ENCODE measurements at places on chromosomes 7 and 10. TPM values are rescaled to one million over a fixed set of nuclear protein-coding genes. Genes with fewer than 3 reads are reported as not detected.

The SPDYE11 gene
- total RNA-seq: not detected

The AKR1C3 gene
- 0.88 TPM for total RNA-seq

The TMEM236 gene
- total RNA-seq: 0.06 TPM

The ADCYAP1R1 gene
- not detected for total RNA-seq

The ARHGEF35 gene
- total RNA-seq: 1.7 TPM

The HDAC9 gene
- 2.9 TPM for total RNA-seq

The ZNF425 gene
- 0.91 TPM for total RNA-seq

The EBLN1 gene
- total RNA-seq: not detected

The MYL10 gene
- total RNA-seq: not detected

The HTRA1 gene
- total RNA-seq: not detected

The EN2 gene
- total RNA-seq: not detected

The TMEM270 gene
- total RNA-seq: not detected

The INA gene
- total RNA-seq: 0.70 TPM

The XRCC2 gene
- 20.6 TPM for total RNA-seq

The CDK1 gene
- 123 TPM for total RNA-seq

The POLR2J2 gene
- total RNA-seq: 15.4 TPM

The ANXA8 gene
- 1.3 TPM for total RNA-seq

The TFPI2 gene
- 0.30 TPM for total RNA-seq

The ADRA2A gene
- not detected for total RNA-seq

The PLAU gene
- total RNA-seq: 4.8 TPM

The TBXAS1 gene
- total RNA-seq: 3.9 TPM

The ADCK2 gene
- 23.2 TPM for total RNA-seq

The ZNF800 gene
- 40.6 TPM for total RNA-seq

All from activated CD8-positive, alpha-beta memory T cell treated with anti-CD3 and anti-CD28 coated beads, Interleukin-2, amount 10 ng/mL, durations not matched to agents 7 days and 5 days (primary cell).